NCI-H146 (cell line): ENCODE measurements at places on chromosomes 11 and 22.
A peak's percentile ranks its signal among the peaks of the same experiment; 100 is the strongest.

GRCh38 chr11:102347462-102348370 lies 702 bp downstream of the BIRC2 start:
- DNase-seq: peak; percentile 28

- DNase-seq: peak; percentile 20
These were observed 148.2 kb upstream of the SNX19 start for GRCh38 chr11:131064373-131064991.

DNA sequence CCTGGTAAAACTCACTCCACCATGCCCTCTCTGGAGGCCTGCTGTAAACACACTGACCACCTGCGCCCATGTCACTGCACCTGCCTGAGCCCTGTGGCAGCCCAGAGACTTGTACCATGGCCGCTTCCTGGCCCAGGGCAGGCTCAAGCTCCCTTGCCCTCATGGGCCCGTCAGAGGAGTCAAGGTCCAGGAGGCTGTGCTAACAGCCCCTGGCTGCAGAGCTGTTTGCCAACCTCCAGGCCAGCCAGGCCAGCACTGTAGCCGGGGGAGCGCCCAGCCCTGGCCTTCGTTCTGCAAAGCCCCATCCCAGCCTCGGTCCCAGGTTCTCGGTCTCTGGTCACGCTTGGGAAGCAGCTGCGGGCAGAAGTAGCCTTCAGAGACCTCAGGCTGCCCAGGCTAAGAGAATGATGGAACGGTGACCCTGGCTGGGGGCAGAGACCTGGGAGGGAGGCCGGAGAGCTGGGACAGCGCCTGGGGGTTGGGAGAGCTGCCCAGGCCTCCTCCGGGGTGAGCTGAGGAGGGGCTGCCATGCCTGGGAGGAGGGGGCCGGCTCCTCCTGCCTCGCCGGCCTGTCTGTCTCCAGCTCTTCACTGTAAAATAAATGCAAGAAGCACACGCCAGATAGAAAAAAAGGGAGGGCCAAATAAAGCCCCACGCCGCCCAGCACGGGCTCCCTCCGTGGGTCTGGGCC lies 11.9 kb upstream of the TCF20 start:
- DNase-seq: no peak

- no peak for DNase-seq
These were observed 6.5 kb upstream of the MFNG start for GRCh38 chr22:37492428-37493344.

- DNase-seq: no peak
These were observed 38.2 kb downstream of the ADAMTS8 start for GRCh38 chr11:130390071-130390758.

- no peak for DNase-seq
These were observed 54.1 kb upstream of the ARHGAP42 start for GRCh38 chr11:100632941-100633452.

- DNase-seq: no peak
These were observed 103.1 kb downstream of the PRR5L start for GRCh38 chr11:36399236-36399635.

- DNase-seq: no peak
These were observed 45.4 kb upstream of the ANO3 start for GRCh38 chr11:26286472-26287066.

GRCh38 chr11:99682171-99682570 lies 661.4 kb downstream of the CNTN5 start:
- DNase-seq: no peak

DNA sequence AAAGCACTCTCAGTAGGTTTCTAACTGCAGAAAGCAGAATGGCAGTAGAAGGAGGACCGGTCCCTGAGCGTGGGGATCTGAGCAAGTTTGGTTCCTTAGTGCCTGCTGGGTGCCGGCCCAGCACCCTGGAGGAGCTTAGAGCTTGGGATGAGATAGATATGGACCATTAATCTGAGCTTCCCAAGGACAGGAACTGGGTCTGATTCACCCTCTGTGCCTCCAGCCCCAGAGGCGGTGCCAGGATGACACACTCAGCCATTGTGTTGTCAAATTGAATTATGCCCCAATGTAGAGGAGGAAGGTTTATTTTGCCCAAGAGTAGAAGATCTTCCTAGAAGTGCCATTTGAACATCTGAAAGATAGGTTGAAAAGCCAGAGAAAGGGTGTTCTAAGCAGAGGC lies 4.3 kb downstream of the ZC3H7B start:
- no peak for DNase-seq

- no peak for DNase-seq
These were observed 175.8 kb downstream of the BCR start for GRCh38 chr22:23356094-23356493.

DNA sequence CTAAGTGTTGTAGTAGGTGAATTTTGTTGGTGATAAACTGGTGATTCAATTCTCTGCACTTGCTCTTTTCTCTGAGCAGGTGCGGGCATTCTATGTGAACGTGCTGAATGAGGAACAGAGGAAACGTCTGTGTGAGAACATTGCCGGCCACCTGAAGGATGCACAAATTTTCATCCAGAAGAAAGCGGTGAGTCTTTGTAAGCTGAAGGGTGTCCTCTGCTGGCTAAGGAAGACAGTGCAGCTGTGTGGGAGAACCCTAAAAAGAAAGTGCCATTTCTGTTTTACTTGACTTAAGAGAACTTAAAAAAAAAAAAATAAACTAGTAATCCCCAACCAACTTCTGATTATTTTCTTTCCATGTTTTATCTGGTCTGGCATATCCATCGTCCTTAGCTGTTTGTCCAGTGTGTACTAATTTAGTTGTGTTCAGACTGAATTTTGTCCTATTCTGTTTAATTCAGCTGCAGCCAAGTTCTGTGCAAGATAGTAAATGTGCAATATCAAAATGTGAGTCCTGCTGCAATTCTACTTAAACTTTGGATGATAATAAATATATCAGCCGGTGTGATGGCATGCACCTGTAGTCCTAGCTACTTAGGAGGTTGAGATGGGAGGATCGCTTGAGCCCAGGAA lies 29.6 kb downstream of the CAT start:
- DNase-seq: peak; percentile 35

GRCh38 chr22:30985561-30986208 lies 16.6 kb downstream of the TUG1 start:
- DNase-seq: peak; percentile 87

DNA sequence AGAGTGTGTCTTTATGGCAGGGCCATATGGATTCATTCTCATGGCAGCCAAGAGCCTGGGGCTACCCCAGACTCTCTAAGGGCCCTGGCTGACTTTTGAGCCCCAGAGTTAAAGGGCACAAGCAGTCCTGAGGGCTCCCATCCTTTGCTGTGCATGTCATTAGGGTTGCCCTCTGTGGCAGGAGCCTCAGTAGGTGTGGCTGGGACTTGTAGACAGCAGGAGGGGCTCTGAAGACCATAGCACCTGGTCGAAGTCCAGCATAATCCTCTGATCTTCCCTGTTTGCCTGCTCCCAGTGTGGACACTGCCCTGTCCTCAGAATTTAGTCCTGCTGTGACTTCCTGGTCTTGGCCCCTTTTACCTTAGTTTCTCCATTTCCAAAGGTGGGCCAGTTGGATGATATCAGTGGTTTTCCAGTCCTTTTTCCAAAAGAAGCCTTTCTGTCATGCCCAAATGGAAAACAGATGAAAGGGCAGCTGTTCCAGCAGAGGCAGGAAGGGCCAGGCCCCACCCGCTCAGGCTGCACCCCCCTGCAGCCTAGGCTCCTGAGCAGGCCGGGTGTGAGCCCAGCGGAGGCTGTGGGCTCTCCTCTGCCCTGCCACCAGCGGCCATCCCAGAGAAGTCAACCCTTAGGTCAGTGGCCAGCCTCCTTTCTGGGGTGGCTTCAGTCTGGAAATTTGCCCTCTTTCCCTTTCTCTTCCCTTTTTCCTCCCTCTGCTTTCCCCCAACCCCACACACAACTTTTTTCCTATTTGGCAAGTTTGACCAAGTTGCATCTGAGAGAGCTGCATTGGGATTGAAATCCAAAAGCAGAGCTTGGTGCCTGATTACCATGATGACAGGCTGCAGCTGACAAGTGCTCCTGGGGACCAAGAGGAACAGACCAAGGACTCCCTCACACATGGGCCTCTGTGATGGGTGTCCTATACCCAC lies 32.8 kb upstream of the SUSD2 start:
- no peak for DNase-seq

DNA sequence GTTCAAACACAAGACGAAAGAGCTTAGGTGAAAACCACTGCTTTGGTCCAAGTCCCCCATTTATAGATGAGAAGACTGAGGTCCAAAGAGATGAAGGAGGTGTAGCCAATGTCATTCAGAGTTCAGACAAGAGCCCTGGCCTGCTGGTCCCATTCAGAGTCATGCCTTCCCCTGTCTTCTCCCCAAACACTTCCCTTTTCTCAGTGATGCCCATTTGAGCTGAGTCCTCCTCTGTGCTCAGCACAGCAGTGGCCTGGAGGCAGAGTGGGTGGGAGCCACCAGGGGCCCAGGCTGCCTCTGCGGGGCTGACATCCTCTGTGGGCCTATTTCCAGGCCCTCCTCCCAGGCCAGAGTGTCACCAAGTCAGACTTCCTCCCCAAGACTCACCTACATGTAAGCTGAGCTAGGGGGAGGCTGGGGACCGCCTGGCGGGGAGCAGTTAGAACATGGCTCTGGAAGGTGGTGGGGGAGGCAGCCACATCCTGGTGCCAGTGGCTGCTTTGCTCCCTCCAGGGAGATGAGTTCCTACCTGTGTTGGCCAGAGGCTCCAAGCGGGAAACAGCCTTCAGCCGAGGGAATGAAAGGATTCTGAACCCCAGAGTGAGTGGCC lies 22.4 kb upstream of the LRRC10B start:
- DNase-seq: no peak
